ENCODE measurements at places on chromosomes 11 and 22. TPM values are rescaled to one million over a fixed set of nuclear protein-coding genes. Genes with fewer than 3 reads are reported as not detected.

GRCh38 chr11:122711362-122711761, 55.8 kb downstream of the UBASH3B start:
- peaks cover 4% of the 10 kb centered on the region for H3K4me1 ChIP-seq
- no peak for DNase-seq
- no peaks in the 10 kb centered on the region for H3K27me3 ChIP-seq
- no peaks in the 10 kb centered on the region for H3K36me3 ChIP-seq
- no peak overlapping the region for H3K4me3 ChIP-seq

- no peak overlapping the region for H3K27ac ChIP-seq
- H3K36me3 ChIP-seq = no peaks in the 10 kb centered on the region
- H3K4me1 ChIP-seq = no peaks in the 10 kb centered on the region
- no peak overlapping the region for H3K4me3 ChIP-seq
Measured at GRCh38 chr11:76062733-76063132, 143.6 kb downstream of the WNT11 start.

GRCh38 chr22:26406118-26406517, 22.9 kb upstream of the ASPHD2 start:
- no peak overlapping the region for H3K4me3 ChIP-seq
- H3K4me1 ChIP-seq = no peaks in the 10 kb centered on the region
- 0 out of 2 replicates have a peak, but pooled peaks cover 6% of the 10 kb centered on the region for H3K27me3 ChIP-seq
- no peak overlapping the region for H3K27ac ChIP-seq
- H3K36me3 ChIP-seq = no peaks in the 10 kb centered on the region

- H3K27me3 ChIP-seq = no peaks in the 10 kb centered on the region
- no peak overlapping the region for H3K4me3 ChIP-seq
- H3K36me3 ChIP-seq = no peaks in the 10 kb centered on the region
Measured at GRCh38 chr22:32080904-32081303, 37.8 kb downstream of the SLC5A1 start.

- H3K27me3 ChIP-seq = no peaks in the 10 kb centered on the region
- no peaks in the 10 kb centered on the region for H3K36me3 ChIP-seq
- H3K4me3 ChIP-seq = no peak overlapping the region
- H3K4me1 ChIP-seq = no peaks in the 10 kb centered on the region
- H3K27ac ChIP-seq = no peak overlapping the region
Measured at GRCh38 chr11:77171254-77171653, 43.2 kb downstream of the MYO7A start.

DNA sequence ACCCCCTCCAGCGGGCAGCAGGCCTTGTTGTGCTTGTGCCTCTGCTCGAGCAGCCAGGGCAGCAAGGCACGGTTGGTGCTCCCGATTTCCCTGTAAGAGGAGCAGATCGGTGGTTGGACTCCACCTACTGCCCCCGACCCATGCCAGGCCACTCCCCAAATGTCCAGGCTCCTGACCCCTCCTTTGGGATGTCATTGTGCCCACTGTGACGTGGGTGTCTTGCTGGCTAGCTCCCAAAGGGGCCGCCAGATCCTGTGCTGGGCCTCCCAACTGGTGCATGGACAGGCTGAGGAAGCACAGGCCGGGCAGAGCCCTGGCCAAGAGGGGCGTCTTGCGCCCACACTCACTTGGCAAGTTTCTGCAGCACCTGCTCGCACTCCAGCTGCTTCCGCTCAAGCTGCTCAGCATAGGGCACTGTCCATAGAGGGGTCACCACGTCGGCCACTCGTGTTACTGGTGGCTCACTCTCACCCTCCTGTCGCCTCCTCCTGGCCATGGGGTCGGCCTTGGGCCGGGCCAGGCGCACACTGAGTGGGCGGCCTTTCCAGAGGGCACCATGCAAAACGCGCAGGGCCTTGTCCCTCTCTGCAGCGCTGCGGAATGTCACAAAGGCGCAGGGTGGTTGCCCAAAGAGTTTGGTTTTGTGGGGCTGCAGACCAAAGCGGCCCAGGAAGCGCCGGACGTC, at the start of gene RANBP1:
TSS of gene RANBP1 (plus strand) at position 414 of the 685 bp plus-strand sequence. CDS start at position 495, 81 bp downstream.
- peaks cover 19% of the 10 kb centered on the region for H3K4me1 ChIP-seq
- H3K27ac ChIP-seq = peak within 1 kb of the TSS; percentile 86
- H3K27me3 ChIP-seq = no peaks in the 10 kb centered on the region

GRCh38 chr22:39013942-39014722, at the start of gene APOBEC3C:
APOBEC3C (plus strand) TSS chr22:39014257; CDS start chr22:39014363, 106 bp downstream.
- H3K4me1 ChIP-seq = peaks cover 2% of the 10 kb centered on the region
- peak within 1 kb of the TSS; percentile 16 for H3K4me3 ChIP-seq

- no peaks in the 10 kb centered on the region for H3K27me3 ChIP-seq
- peak overlapping the region; percentile 99 for H3K27ac ChIP-seq
- H3K4me3 ChIP-seq = peak overlapping the region; percentile 100
- peaks cover 22% of the 10 kb centered on the region for H3K36me3 ChIP-seq
- peaks cover 18% of the 10 kb centered on the region for H3K4me1 ChIP-seq
Measured at GRCh38 chr11:18393581-18394274, 635 bp upstream of the LDHA start.

DNA sequence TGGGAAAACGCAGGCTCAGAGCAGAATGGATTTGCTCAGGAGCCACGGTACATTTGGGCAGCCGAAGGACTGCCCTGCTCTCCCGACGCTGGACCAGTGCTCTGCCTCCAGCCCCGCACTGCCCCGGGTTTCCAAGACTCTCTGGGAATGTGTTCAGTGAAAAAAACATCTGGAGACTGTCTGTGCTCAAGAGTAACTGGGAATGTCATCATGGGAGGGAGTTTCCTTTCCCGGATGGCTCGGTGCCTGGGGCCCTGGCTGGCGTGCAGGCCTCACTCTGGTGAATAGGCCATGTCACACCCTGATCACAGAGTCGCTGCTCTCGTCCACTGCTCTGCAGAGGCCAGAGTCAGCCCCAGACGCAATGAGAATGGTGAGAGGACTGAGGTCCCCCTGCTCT, 9.8 kb upstream of the APOL6 start:
- no peak for DNase-seq
- no peaks in the 10 kb centered on the region for H3K36me3 ChIP-seq
- H3K4me1 ChIP-seq = peaks cover 12% of the 10 kb centered on the region
- no peaks in the 10 kb centered on the region for H3K27me3 ChIP-seq
- H3K4me3 ChIP-seq = no peak overlapping the region
- H3K27ac ChIP-seq = peak overlapping the region; percentile 70

GRCh38 chr11:11186249-11186648, 166.8 kb downstream of the CSNK2A3 start:
- no peak overlapping the region for H3K27ac ChIP-seq
- no peak overlapping the region for H3K4me3 ChIP-seq
- H3K27me3 ChIP-seq = no peaks in the 10 kb centered on the region
- H3K36me3 ChIP-seq = no peaks in the 10 kb centered on the region
- no peak for DNase-seq
- H3K4me1 ChIP-seq = no peaks in the 10 kb centered on the region

GRCh38 chr22:29338398-29338797, 22.9 kb upstream of the RASL10A start:
- no peak overlapping the region for H3K27ac ChIP-seq
- H3K36me3 ChIP-seq = no peaks in the 10 kb centered on the region
- no peaks in the 10 kb centered on the region for H3K4me1 ChIP-seq

DNA sequence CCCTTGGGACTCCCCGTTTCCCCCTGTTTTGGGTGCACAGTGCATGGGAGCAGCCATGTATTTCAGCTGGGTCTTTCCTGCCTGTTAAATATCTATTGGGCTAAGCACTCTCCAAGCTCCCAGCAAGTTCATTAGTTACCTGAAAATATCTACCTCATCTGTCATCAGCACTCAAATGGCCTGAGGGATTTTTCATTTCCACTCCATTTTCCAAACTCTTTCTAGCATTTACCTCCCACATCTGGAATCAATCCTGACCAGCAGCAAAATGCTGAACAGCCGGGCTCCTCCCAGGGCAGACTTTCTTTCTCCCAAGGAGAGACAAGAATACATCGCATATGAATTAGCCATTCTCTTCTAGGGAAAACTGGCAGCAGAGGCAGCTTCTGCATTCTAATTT, 273.5 kb upstream of the MPPED2 start:
- no peak for DNase-seq
- H3K27ac ChIP-seq = no peak overlapping the region
- no peaks in the 10 kb centered on the region for H3K36me3 ChIP-seq
- H3K4me1 ChIP-seq = no peaks in the 10 kb centered on the region
- no peaks in the 10 kb centered on the region for H3K27me3 ChIP-seq

GRCh38 chr22:27028093-27028492, 370.7 kb downstream of the MIAT start:
- H3K36me3 ChIP-seq = no peaks in the 10 kb centered on the region
- no peak overlapping the region for H3K27ac ChIP-seq
- H3K4me1 ChIP-seq = no peaks in the 10 kb centered on the region
- no peaks in the 10 kb centered on the region for H3K27me3 ChIP-seq
- H3K4me3 ChIP-seq = no peak overlapping the region
- DNase-seq = no peak

- no peak overlapping the region for H3K4me3 ChIP-seq
- no peak for DNase-seq
- peaks cover 25% of the 10 kb centered on the region for H3K4me1 ChIP-seq
- H3K36me3 ChIP-seq = peaks cover 6% of the 10 kb centered on the region
- H3K27ac ChIP-seq = no peak overlapping the region
Measured at GRCh38 chr11:764322-765024, 12.8 kb downstream of the GATD1 start.

- no peak overlapping the region for H3K4me3 ChIP-seq
- H3K27me3 ChIP-seq = no peaks in the 10 kb centered on the region
- no peak for DNase-seq
- H3K27ac ChIP-seq = no peak overlapping the region
Measured at GRCh38 chr11:61922539-61922938, 5.2 kb upstream of the RAB3IL1 start.

- no peak overlapping the region for H3K4me3 ChIP-seq
- H3K27ac ChIP-seq = no peak overlapping the region
- no peak for DNase-seq
Measured at GRCh38 chr22:44030702-44031082, 6.6 kb downstream of the PARVB start.

- H3K27me3 ChIP-seq = peaks cover 19% of the 10 kb centered on the region
- no peak overlapping the region for H3K27ac ChIP-seq
- no peaks in the 10 kb centered on the region for H3K36me3 ChIP-seq
- no peak for DNase-seq
Measured at GRCh38 chr11:123578778-123579481, 75.5 kb downstream of the SCN3B start.

- peaks cover 27% of the 10 kb centered on the region for H3K4me1 ChIP-seq
- no peak overlapping the region for H3K27ac ChIP-seq
- H3K36me3 ChIP-seq = no peaks in the 10 kb centered on the region
Measured at GRCh38 chr11:46565232-46565840, 28.5 kb downstream of the AMBRA1 start.

DNA sequence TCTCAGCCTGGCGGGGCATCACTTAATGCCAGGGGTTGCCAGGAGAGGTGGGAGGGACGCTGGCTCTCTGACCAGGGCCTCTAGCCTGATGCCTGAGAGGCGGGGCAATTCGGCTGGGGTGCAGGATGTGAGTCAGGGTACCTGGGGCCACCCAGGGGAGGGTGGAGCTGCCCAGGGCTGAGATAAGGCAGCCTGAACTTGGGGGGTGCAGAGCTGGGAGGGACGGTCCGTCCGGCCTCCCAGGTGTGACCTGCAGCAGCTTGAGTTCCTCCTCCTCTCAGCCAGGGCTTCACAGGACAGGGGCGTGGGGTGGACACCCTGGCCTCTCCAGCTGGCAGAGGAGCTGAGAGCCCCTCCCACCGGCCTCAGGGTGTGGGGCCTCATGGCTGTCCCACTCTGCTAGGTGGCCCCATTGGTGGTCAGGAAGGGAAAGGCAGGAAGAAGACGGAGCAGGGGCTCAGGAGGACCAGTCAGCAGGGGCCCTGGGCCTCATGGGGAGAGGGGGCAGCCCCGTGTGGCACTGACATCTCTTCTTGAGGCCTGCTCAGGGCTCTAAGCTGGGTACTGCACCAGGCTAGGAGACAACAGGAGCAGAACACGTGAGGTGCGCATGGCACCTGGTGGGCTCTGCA, 942 bp upstream of the RPS6KA4 start:
- peaks cover 56% of the 10 kb centered on the region for H3K4me1 ChIP-seq
- H3K36me3 ChIP-seq = peaks cover 2% of the 10 kb centered on the region
- peak; percentile 18 for DNase-seq
- H3K27ac ChIP-seq = peak overlapping the region; percentile 85
- H3K4me3 ChIP-seq = peak overlapping the region; percentile 76
- H3K27me3 ChIP-seq = no peaks in the 10 kb centered on the region

GRCh38 chr11:69393178-69393832, 88.2 kb upstream of the LINC01488 start:
- DNase-seq = no peak
- no peaks in the 10 kb centered on the region for H3K27me3 ChIP-seq
- no peaks in the 10 kb centered on the region for H3K4me1 ChIP-seq
- no peak overlapping the region for H3K27ac ChIP-seq

GRCh38 chr11:133541021-133541719, 8.9 kb upstream of the OPCML start:
- H3K4me1 ChIP-seq = no peaks in the 10 kb centered on the region
- no peaks in the 10 kb centered on the region for H3K36me3 ChIP-seq
- no peak overlapping the region for H3K4me3 ChIP-seq
- H3K27me3 ChIP-seq = 0 out of 2 replicates have a peak, but pooled peaks cover 2% of the 10 kb centered on the region
- H3K27ac ChIP-seq = no peak overlapping the region

DNA sequence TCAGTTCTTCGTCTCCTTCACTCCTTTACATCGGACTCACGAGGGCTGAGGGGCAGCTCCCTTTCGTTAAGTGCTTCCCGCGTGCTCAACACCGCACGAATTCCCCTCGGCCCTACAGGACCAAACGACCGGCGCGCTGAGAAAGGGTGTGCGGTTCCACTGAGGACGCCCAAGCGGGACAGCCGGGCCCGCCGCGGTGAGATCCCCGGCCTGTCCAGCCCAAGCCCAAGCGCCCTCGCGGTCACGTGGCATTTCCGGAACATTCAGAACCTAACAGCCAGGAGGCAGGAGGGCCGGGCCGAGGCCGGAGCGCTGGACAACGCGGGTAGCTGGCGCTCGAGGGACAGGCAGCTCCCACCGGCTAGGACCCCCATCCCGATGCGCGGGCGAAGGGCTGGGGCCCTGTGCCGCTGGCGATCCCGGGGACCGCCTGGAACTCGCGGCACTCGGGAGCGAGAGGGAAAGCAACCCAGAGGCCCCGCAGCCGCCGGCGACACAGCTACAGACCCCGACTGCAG, 737 bp upstream of the STIP1 start:
- no peaks in the 10 kb centered on the region for H3K27me3 ChIP-seq
- H3K4me3 ChIP-seq = peak overlapping the region; percentile 90
- peak overlapping the region; percentile 98 for H3K27ac ChIP-seq
- DNase-seq = no peak
- peaks cover 41% of the 10 kb centered on the region for H3K4me1 ChIP-seq
- H3K36me3 ChIP-seq = peaks cover 4% of the 10 kb centered on the region

- H3K27me3 ChIP-seq = no peaks in the 10 kb centered on the region
- peak overlapping the region; percentile 85 for H3K27ac ChIP-seq
- no peak for DNase-seq
- H3K4me1 ChIP-seq = peaks cover 26% of the 10 kb centered on the region
Measured at GRCh38 chr11:14645015-14645912, 1.7 kb downstream of the PDE3B start.

SUSD2 gene
- total RNA-seq = 10.6 TPM

WT1 gene
- 15.9 TPM for total RNA-seq

ZNHIT2 gene
- total RNA-seq = 27.1 TPM

CLTCL1 gene
- total RNA-seq = 11.9 TPM

BID gene
- 66.7 TPM for total RNA-seq

PPFIA1 gene
- total RNA-seq = 101 TPM

ZDHHC13 gene
- total RNA-seq = 24.3 TPM

MRGPRE gene
- 0.13 TPM for total RNA-seq

RBM14 gene
- 93.9 TPM for total RNA-seq

CCDC82 gene
- 25.3 TPM for total RNA-seq

OR5AP2 gene
- not detected for total RNA-seq

LGALS1 gene
- total RNA-seq = 1,518 TPM

CHCHD10 gene
- 84.4 TPM for total RNA-seq

CNIH2 gene
- total RNA-seq = 9.3 TPM

SLC37A2 gene
- total RNA-seq = 0.23 TPM

CCDC89 gene
- 1.7 TPM for total RNA-seq

ACTN3 gene
- 0.13 TPM for total RNA-seq

FGF3 gene
- total RNA-seq = not detected

KRTAP5-7 gene
- not detected for total RNA-seq

GRAP2 gene
- total RNA-seq = 0.54 TPM

C22orf23 gene
- 0.49 TPM for total RNA-seq

All from Panc1 (cell line).